ENCODE measurements at places on chromosomes 6 and 20.
A peak's percentile ranks its signal among the peaks of the same experiment; 100 is the strongest.

GRCh38 chr20:20440481-20440880 lies 72.6 kb downstream of the INSM1 start:
- no peak for DNase-seq

GRCh38 chr20:48186915-48187314 lies 401.6 kb upstream of the SULF2 start:
- DNase-seq: no peak

- DNase-seq: no peak
These were observed 52.6 kb upstream of the CCDC167 start for GRCh38 chr6:37552267-37552666.

- no peak for DNase-seq
These were observed 46.2 kb downstream of the EDN1 start for GRCh38 chr6:12336121-12336971.

DNA sequence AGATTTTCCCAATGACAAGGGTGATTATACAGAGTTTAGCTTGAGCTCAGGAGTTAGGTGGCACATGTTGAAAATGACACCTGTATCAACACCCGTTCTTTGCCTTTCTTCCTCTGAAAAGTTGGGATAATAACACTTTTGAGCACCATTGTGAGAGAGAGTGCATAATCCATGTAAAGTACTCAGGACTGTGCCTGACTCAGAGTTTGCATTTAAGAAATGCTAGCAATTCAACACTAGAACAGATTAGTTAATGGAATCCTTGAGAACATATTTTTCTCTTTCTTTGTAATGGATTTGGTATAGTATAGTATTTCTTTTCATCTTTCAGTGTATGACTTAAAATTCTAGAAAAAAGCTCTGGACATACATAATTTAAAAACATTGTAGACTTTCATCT lies 449.2 kb downstream of the GJA1 start:
- DNase-seq: no peak

DNA sequence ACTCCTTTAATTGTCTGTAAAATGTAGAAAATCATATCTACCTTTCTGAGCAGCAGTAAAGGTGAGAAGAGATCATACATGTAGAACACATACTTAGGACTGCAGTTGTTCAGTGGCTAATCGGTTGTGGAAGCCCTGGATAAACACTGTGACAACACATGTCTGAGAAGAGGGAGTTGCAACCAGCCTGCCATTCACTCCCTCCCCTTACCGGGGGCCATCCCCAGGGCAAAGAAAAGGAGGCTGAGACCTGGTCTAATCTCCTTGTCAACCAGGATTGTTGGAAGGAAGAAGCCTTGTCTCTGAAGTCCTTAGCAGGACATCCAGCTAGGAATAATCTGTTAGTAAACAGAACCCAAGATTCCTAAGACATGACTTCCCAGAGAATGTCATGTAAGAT lies 462.5 kb upstream of the AGPAT4 start:
- no peak for DNase-seq

DNA sequence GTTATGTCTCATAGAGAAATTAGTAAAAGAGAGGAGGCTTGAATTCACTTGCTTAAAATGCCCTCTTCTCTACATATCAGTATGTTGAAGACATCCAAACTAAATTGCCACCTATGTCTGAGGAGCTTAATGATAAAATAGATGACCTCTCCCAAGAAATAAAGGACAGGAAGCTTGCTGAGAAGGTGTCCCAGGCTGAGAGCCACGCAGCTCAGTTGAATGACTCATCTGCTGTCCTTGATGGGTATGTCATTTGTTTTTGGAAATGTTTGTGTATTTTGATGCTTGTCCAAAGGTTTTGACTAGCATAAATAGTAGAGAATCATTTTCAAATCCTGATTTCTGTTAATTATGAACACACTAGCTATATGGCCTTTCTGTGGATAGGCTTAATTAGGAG lies 307.7 kb downstream of the ARHGAP18 start:
- DNase-seq: no peak

- no peak for DNase-seq
These were observed 4.9 kb downstream of the ECI2 start for GRCh38 chr6:4130357-4130987.

DNA sequence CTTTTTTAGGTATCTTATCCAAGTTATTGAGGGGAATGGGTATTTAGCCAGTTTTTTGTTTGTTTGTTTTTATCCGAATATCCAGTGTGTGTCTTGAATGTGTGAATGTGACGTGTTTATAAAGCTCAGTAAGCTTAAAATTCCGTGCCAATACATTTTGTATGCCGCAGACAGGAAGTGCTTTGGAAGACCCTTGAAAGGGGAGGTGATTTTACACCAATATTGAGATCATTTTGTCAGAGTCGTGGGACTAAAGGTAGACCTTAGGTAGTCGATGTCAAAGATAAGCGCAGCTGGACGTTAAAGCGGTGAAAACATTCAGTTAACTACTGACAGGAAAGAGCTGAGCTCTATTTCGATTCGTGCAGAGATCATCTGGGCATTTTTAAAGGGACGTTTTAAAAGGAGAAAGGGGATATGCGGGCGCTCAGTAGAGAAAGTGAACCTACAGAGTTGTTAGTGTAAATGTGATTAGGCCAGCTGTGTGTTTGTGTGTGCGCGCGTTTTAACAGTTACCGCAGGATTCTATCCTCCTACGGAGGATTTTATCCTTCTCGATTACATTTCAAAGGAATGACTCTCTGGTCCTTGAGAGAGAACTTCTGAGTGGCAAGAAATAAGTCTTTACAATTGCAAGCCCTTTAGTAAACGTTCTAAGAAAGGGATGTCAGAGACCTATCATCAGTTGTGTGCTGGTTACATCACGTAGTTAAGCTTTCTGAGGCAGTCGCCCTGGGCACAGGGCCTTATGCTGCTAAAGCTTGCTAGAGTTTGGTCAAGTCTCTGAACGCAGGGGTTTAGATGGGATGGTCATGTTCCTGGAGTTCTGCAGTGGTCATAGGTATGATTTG lies 625 bp upstream of the ECHDC1 start:
- no peak for DNase-seq

DNA sequence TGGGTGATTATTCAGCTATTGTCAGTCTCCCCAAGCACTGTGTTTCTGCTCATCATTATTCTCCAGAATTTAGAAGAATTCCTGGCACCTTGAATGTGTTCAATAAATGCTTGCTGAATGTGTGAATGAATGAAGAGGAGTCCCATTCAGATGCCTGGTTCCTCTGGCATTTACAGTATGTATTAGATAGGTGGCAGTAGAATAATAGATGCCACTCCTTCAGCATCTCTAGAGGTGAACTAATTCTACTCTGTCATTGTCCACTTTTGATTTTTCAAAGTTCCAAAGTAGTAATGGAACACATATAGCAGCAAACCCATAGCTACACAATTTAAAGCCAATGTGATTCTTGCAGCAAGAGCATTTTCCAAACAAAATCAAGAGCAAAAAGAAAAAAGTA lies 118.9 kb upstream of the CEP162 start:
- no peak for DNase-seq

DNA sequence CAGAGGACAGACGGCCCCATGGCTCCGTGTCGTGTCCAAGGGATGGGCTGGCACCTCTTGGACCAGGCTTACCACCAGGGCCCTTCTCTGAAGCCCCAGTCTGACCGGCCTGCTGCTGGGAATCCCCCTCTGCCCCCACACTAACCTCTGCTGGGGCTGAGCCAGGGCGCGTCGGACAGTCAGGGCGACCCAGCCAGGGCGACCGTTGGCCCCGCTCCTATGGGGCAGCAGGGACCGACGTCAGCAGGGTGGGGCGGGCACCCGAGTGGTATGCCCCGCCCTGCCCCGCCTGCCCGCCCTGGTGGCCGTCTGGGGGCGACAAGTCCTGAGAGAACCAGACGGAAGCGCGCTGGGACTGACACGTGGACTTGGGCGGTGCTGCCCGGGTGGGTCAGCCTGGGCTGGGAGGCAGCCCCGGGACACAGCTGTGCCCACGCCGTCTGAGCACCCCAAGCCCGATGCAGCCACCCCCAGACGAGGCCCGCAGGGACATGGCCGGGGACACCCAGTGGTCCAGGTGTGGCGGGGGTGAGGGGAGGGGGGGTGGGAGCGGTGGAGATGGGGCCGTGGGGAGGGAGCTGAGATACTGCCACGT lies at the start of gene SLC17A9:
Gene SLC17A9, plus strand, starts transcription at position 337 of the 595 bp plus-strand sequence. Its CDS starts 122 bp downstream, at position 459.
- DNase-seq: peak; percentile 94

DNA sequence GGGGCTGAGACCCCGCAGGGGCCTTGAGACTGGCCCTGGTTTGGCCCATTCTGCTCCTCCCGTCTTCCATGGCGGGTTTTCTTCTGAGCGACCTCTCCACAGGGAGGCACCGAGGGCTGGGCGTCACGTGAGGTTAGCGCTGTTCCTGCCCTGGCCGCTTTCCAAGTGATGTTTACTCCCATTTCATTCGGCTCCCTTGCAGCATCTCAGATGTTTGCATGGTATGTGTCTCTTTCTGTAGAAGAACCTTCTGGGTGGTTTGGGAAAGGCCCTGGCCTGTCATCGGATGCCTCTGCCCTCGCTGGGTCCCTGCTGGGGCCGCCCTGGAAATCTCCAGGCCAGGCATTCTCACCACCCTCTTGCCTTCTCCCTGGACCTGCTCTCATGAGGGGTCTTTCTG lies 17.3 kb downstream of the RAMACL start:
- DNase-seq: no peak

DNA sequence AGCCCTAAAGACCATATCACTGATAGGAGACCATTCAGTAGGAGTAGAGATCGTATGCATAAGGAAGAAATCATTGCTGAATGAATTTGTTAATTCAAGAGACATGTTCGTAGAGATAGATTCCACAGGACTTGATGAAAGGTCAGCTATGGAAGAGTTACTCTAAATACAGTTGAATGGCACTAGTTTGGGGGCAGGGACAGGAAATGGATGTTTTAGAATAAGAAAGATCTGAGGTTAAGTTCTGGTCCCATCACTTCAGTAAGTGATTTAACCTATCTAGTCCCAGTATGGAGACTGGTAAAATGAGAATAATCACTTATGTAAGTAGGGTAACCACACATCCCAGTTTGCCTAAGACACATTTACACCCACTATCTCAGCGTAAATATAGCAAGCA lies 2.9 kb upstream of the BFSP1 start:
- DNase-seq: no peak

DNA sequence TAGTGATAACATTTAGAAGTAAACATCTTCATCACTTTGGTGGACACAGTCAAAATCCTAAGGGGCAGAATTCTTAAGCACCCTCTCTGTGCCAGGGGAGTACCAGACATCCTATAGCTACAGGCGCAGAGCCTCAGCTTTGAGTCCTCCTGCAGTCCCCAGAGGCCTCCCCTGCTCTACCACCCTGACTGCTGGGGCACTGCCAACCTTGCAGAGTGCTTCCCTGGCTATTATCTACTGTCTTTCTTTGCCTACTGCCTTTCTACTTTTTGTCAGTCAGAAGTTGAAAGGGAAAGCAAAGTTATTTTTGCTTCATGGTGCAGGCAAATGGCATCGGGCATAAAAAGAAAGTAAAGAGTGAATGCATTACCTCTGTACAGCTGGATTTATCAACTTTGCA lies 80.1 kb downstream of the AIG1 start:
- no peak for DNase-seq

DNA sequence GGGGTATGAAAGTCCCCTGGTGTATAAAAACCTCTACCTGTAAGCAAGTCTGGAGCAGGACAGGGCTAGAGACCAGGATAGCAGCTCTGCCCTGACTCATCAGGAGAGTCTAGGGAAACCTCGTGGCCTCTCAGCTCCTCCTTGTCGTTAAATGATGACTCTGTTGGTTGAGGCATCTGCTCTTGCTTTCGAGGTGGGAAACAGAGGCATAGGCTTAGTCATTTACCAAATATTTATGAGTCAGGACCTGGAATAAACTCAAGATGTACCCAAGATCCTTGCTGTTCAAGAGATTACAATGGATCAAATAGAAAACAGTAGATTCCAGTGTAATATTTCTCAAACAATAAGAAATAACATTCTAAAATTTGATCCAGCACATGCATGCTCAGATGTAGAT lies 5.5 kb downstream of the MANBAL start:
- DNase-seq: no peak

DNA sequence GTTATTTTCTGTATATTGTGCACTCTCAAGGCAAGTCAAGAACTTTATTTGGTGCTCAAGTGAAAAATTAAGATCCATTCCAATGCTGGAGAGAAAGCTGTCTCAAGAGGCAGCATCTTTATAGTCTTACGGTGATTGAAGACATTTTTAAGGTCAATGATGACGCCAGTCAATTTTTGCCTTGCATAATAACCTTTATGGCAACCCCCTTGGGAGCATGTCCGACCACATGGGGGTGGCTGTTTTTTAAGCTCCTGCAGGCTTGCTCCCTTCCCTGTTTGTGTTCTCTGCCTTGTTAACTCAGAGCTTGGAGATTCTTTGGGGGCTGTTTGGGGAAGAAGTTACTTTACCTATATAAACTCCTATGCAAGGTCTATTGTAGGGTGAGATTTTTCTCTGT lies 109.6 kb upstream of the FERMT1 start:
- no peak for DNase-seq

DNA sequence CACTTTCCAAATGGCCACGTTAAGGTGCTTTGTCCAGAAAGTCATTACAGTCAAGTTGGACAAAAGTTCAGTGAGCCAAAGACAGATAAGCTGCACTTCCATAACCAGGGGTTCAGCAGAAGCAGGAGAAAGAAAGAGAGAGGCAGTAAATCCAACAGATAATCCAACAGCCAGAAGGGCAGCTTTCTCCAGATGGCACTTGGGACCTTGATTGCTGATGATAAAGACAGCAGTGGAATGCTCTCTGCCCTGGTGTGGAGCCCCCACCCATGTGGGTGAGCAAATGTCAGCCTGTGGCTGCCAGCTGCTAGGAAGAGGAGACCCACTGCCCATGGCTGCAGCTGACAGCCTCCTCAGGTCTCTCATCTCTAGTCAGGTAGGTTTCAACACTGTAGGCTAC lies 18.7 kb upstream of the NRSN1 start:
- no peak for DNase-seq

GRCh38 chr20:43533060-43533459 lies 25.6 kb downstream of the L3MBTL1 start:
- DNase-seq: no peak
